ENCODE measurements at places on chromosomes 5 and 9.

DNA sequence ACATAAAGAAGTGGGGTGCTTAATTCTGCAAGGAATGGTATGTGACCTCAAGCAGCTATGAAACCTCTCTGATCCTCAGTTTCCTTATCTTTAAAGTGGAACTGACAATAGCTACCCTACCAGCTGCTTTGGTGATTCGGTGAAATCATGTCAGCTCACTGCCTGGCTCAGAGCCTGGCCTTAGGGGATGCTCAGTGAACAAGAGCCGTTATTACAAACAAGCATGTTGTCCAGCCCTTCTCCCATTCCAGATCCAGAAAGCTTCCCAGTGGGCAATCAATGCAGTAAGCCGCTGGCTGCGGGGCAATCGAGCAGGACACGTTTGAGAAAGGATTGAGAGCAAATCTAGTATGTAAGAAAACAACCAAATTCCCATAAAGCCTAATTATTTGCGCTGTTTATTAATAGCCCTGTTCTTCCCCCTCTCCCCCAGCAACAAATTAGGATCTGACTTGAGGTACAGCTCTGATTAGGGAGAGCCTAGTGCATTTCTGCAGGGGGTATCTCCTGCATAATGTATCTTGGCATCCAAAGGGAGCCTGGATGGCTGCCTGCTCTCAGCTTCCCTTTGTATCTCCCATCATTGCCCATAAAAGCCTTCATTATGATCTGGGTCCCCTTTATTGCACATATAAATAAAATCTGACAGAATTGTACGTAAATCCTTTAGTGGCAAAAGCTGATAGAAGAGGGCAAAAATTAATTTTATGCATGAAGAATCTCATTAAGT, 371.4 kb downstream of the TMEM232 start:
- no peak for DNase-seq

GRCh38 chr5:83475391-83475863, 3.9 kb downstream of the VCAN start:
- DNase-seq: no peak

DNA sequence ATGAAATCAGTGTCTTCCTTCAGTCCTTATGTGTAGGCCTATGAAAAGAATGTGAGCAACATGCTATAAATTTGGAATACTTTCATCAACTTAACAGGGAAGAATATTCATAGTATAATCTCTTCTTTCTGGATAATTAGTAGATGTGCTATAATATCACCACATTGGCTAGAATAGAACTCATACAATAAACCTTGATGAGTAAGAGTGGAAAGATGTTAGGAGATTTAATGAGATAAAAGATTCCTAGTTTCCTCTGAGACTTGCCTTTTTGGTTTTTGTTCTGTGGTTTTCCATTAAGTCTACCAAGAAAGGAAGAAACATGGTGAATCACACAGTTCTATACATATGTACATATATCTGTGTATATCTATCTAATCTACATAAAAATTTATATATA, 301.8 kb upstream of the PRR16 start:
- DNase-seq: no peak

DNA sequence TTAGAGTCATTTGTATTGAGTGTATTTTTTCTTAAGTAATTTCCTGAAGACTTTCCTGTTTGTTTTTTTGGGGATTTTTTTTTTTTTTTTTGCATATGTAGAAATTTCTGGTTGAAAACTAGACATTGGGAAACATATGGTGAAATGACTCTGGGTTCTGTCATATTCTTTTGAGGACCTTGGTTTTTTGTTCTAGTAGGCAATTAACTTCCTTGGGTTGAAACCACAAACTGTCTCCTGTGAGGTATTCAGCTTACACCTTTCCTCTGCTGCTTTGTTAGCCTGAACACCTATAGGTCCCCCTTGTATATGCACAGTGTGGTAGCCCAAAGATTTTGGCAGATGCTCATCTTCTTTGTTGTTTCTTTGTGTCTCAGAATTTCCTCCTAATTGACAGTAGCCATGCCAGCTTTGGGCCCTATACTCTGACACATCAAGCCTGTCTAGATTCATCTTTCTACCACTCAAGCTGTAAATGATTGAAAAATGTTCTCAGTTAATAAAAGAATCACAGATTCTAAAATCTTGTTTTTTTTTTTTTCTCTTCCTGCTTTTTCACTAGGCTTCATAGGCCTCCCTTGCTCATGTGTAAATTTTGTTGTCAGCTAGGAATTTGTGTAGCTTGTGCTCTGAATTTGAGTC, 140.6 kb downstream of the COMMD10 start:
- DNase-seq: no peak

DNA sequence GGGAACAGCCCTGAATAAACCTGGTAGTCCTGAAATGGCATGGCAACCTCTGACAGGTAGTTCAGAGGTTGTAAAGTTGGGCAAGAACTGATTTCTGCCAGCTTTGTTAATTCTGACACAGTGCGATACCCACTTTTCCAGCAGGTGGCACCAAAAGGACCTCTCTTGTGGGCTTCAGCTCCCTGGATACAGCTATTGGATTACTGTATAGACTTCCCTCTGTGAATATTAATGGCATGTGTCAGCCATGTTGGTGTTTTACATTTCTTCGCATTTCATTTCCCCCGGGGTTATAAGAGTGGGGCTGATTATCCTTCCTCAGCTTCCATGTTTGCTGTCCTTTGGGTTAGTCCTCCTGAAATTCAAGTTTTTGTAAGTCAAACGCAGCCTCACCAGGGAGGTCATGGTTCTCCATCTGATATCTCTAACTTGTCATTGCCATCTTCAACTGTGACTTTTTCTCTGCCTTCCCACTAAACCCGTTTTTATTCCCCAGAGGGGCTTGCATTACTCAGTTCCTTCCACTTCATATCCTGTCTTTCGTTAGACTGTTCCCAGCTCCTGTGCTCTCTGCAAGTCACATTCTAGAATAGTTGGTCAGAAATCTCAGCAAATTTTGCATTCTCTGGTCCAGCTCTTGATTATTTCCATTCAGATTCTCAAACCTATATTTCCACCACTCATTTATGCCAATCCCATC, 135.6 kb downstream of the LIFR start:
- DNase-seq: peak; percentile 74

DNA sequence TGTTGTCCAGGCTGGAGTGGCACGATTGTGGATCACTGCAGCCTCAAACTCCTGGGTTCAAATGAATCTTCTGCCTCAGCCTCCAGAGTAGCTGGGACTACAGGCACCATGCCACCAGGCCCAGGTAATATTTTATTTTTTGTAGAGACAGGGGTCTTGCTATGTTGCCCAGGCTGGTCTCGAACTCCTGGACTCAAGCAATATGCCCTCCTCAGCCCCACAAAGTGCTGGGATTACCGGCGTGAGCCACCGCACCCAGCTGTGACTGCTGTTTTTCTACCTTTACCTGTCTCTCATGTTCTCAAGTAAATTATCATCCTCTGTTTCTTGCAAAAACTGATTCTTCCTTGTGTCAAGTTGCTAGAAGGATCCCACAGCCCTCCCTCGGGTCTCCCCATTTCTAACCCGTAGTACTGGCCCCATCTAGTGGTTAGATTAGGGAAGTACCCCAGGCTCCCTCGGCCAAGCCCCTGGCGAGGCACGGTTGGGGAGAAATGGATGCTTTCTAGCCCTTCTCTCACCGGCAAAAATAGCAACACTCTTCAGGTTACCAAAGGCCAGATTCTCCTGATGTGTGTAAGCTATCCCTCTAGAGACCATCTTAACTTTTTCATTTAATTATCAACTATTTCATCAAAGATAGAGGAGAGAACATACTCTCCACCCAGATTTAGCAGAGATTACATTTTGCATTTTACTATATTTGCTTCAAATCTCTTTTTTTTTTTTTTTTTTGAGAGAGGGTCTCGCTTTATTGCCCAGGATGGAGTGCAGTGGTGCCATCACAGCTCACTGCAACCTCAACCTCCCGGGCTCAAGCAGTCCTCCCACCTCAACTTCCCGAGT, 19.2 kb upstream of the TOR1B start:
- peak; percentile 50 for DNase-seq
